ENCODE measurements at places on chromosomes 12 and 14.

DNA sequence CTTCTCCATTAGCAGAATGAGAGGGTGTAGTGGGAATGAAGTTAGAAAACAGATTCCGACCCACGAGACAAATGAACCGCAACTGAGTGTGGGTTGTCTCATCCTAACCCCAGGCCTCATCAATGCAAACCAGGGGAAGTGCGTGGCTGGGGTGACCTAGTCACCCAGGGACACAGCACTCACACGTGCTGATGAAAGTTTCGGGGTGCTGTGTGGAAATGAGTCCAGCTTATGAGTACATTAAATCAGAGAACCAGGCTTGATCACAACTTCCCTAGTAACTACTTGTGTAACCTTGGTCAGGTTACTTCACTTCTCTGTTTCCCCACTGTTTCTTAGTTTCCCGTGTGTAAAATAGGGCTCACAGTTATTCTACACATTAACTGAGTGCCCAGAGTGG, 95.4 kb upstream of the CDKN3 start:
- DNase-seq: no peak

- no peak for DNase-seq
Observed at GRCh38 chr14:68458840-68459469, 333.9 kb downstream of the ZFP36L1 start.

- no peak for DNase-seq
Observed at GRCh38 chr12:77113971-77114370, 48.6 kb upstream of the E2F7 start.

- no peak for DNase-seq
Observed at GRCh38 chr12:7608184-7608911, 57.4 kb downstream of the APOBEC1 start.

DNA sequence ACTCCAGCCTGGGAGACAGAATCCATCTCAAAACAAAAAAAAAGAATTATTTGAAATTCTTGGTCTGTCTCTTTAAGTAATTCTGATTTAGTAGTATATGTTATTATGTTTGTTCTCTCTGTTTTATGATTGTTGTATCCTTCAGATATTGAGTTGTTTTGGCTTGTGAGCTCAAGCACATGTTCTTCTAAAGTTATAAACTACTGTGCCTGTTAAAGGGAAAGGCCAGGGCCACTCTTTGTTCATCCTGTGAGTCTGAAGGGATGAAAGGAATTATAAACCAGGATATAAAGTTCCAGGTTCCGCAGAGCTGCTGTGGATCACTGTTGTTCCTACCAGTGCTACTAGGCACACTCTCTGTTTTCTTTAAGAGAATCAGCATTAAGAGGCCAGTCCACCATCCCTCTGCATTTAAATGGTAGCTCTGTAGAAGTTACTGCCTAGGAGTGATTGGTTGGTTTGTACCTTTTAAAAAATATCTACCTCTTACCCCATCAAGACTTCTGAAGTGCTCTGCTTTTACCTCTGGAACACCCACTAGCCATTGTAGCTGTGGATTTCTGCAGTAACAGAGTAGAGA, 14.1 kb downstream of the TMTC3 start:
- no peak for DNase-seq

DNA sequence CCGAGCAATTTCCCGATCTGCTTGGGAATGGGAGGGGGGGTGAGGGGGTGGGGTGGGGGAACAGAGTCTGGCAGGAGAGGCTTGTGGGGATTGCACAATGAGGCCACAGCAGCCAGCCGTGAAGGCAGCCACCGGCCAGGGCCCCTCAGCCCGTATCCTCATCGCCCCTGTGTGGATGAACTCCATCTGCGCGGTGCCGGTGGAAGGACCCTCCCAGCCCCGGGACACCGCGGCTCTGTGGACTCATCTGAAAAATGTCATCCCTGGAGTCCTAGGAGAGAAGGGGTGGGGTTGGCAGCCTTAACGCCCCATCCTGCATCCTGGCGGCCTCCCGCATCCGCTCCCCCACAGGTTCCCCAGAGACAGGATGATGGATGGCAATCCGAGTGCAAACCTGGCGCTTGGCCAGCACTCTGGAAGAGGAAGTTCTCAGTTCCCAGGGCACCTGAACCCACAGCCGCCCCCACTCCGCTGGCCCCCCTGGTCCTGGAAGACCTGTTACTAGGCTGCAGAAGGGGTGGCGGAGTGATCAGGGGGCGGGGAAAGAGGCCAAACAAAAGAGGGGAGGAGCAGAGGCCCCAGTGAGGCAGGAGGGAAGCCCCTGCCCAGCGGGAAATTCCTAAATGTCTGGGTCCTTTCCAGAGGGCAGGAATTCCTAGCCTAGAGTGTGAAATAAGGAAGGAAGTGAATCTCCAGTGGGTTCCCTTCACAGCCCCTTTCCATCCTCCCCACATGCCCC, 1.2 kb upstream of the TNFAIP2 start:
- DNase-seq: no peak

- DNase-seq: no peak
Observed at GRCh38 chr12:40837891-40838429, 145.7 kb downstream of the CNTN1 start.

DNA sequence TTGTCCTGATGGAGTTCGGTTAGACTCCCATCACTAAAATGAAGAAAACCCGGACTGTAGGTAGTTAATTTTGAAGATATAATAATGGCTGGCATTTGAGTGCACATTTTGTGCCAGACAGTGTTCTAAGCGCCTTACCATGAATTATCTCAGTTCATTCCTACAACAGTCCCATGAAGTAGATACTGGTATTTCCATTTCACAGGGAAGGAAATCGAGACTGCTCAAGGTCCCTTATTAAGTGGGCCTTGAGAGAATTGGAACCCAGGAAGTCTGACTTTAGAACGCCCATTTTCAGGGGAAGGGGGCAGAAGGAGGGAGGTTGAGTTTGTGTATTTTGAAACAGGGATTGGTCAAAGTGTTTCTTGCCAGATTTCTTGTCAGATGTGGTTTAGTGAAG, 855 bp downstream of the MNAT1 start:
- no peak for DNase-seq

GRCh38 chr12:131142891-131143657, 189.4 kb downstream of the ADGRD1 start:
- DNase-seq: no peak

DNA sequence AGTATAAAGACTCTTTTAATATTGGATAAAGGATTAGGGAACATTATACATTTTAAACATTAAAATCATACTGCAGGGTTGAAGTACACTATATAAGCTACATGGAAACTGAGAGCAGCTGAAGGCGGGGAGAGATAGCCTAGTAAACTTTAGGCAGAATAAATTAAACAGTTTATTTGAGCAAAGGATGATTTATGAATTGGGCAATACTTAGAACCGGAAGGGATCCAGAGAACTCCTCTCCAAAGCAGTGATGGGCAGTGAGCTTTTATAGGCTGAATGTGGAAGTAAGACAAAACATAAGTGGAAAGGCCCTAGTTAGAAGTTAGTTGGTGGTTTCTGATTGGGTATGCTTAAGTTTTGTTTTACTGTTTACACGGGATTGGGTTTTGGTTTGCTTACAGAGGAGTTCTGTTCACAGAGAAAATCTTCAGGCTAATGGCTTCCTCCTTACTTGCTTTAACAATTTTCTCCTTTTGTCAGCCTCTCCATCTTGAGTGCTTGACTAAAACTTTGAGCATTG, 18.9 kb downstream of the LEMD3 start:
- DNase-seq: no peak

GRCh38 chr14:55530464-55530863, 49.5 kb upstream of the KTN1 start:
- no peak for DNase-seq

DNA sequence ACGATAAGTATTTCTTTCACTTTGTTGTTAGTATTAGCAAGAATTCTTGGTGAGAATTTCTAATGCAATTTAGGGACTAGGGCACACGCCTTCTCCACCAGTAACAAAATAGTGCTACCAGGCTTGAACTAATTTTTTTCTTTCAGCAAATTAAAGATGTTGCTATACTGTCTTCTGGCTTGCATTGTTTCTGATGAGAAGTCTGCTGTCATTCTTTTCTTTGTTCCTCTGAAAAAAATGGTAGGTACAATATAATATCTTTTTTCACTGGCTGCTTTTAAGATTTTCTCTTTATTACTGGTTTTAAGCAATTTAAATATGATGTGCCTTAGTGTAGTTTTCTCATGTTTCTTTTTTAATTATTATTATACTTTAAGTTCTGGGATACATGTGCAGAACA, 171.2 kb downstream of the PCNX1 start:
- no peak for DNase-seq

GRCh38 chr12:2453761-2454090, 341.0 kb upstream of the FKBP4 start:
- DNase-seq: no peak

- DNase-seq: no peak
Observed at GRCh38 chr12:14810953-14811483, 3.0 kb downstream of the SMCO3 start.

DNA sequence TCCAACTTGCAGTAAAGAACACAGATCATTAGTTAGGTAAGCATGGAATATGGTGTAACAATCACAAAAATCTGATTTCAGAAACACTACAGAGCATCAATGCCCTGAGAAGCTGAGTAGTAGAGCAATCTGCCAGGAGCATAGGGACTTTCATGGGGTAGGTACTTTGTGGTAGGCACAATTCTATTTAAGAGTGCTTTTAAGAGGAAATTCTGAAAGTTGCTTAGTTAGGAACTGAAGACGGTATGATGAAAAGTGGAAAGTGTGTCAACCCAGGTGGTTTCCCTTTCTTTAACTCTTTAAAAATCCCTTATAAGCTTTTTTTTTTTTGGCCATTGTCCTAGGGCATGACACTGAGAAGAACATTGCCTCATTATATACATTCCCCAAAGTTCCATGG, 535.7 kb upstream of the FBXO33 start:
- no peak for DNase-seq

GRCh38 chr12:4281173-4281654, 7.7 kb downstream of the CCND2 start:
- no peak for DNase-seq

- DNase-seq: no peak
Observed at GRCh38 chr14:58875613-58876012, 237.9 kb downstream of the DACT1 start.

- no peak for DNase-seq
Observed at GRCh38 chr12:31728289-31728916, 418 bp downstream of the AMN1 start.

- no peak for DNase-seq
Observed at GRCh38 chr12:19230896-19231295, 101.4 kb downstream of the PLEKHA5 start.

GRCh38 chr12:127770118-127770517, 496.9 kb upstream of the TMEM132C start:
- DNase-seq: no peak

DNA sequence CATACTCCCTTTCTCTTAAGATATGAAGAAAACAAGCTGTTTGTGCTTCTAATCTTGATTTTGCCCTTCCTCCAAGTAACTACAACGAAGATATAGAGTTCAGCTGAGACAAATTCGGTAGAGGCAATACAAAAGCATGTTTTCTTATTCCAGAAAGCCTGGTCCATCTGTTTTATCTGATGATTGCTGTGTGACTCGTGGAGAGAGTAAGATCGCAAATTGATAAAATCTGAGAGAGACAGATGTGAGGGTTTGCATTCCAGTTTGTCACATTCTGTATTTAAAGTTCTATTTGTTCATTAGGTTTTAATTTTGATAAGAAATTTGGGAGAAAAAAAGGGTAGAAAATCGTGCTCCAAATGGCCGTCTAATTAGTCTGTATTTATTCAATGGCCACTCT, 192.1 kb downstream of the CPNE8 start:
- no peak for DNase-seq

DNA sequence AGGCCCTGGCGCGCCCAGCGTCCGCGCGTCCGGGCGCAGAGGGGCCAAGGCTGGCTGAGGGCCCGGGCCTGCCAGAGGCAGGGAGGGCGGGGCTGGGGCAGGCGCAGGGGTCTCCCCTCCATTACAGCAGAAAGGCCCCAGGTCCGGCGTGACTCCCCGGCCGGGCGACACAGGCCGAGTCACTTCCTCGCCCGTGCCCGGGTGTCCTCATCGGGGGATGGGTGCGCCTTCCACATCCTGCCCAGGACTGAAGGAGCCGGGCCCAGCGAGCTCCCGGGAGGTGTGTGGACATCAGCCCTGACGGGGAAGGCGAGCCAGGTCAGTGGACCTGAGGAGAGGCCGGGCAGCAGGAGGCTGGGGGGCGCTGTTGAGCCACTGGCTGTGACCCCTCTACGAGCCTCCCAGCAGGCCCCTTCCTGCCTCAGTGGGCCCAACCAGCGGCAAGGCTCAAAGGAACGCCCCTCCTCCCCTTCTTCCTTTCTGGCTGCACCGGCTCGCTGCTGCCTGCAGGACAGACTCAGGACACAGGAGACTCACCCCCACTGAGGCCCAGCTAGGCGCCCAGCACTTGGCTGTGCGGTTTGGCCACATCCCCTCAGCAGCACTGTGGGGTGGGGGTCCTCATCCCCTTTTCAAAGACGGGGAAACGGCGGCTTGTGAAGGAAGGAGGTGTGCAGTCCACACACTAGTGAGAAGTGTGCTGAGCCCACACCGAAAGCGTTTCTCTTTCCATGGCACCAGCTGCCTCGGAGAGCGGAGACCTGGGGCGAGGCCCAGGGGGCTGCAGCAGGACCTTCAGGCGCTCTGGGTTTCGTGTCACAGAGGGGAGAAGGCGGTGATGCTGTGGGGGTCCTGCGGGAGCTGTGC, 606 bp downstream of the TNFAIP2 start:
- no peak for DNase-seq

DNA sequence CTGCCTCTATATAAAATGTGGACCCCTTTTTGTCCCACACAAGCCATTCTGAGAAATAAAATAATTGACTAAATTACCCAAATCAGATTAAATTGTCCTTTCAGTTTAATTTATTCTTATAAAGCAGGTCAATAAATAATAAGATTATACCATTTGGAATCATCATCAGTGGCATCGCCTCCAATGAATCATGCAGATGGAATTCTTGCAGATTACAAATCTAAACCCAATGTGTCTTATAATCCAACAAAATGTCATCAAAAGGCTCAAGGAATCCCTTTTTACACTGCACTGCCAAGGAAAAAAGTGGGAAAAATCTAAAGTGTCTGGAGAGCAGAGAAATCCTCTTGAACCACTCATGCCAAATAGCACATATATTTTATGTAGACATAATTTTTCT, 138.2 kb upstream of the TSPAN8 start:
- no peak for DNase-seq

GRCh38 chr12:104000807-104001434, 35.2 kb downstream of the TDG start:
- no peak for DNase-seq

DNA sequence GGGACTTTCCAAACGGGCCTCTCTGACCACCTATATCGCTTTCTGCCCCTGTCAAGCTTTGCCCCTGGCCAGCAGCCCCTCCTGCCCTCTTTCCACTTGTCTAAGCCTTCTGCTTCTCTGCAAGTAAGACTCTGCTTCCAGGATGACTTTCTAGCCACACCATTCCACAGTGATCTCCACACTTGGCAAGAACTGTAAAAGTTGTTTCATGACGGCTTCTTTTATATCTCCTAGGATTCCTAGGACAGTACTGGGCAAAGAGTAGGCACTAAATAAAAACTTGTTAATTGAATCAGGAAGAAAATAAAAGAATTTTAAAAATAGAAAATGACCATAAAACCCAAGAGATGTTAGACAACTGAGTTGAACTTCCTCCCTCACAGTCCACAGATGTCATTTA, 1.8 kb upstream of the PTPN21 start:
- no peak for DNase-seq

GRCh38 chr12:106187155-106187789, 48.5 kb upstream of the NUAK1 start:
- no peak for DNase-seq

GRCh38 chr14:68757618-68758081, 35.2 kb downstream of the ZFP36L1 start:
- no peak for DNase-seq

GRCh38 chr12:107875786-107876185, 101.3 kb downstream of the ASCL4 start:
- DNase-seq: no peak
